ENCODE measurements at places on chromosomes 3 and 15.

DNA sequence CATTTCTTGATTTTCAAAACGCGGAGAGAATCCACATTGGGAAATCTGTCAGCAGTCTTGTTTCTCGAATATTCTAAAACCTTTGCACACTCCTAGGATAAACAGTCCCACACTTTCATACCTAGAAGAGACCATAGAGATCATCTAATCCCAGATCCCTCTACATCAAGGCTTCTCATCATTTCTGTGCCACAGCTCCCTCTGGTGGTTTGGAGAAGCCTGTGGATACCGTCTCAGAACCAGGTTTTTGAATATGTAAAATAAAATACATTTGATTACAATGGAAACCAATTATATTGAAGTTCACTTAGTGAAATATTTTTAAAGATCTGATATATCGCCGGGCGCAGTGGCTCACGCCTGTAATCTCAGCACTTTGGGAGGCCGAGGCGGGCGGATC, 211.9 kb upstream of the GOLGA6L4 start:
- DNase-seq = peak; percentile 14

- no peak for DNase-seq
These were observed 467.1 kb downstream of the RAP2B start for GRCh38 chr3:153629148-153629547.

DNA sequence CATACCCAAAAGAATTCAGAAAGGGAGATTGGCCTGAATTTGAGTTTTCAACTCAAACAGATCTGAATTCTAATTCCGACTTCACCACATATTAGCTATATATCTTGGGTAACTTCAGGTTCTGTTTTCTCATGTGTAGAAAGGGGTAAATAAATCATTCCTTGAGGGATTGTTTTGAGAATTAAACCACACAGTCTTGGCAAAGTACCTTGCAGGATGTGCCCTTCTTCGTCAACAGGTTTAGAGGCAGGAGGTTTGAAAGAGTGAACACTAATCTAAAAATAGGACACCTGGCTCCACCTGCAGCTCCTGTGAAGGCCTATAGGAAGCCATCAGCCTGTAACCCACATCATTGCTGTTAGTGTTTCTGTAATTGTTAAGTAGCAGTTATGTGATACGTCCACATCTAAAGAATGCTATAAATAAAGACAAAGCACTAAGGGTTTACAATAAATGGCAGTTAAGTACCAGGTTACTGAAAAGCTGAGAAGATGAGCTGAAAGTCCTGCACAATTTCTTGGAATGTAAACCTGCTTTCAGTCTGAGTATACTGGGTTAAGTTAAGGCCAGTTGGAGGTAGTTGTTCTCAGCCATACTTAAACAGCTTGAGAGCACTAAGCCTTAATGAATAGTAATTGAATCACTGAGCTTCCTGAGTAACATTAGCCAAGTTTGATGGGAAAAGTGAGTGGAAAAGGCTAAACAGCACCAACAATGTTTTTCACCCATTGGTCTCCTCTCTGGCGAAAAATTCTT, 6.0 kb downstream of the CCDC80 start:
- DNase-seq = no peak

DNA sequence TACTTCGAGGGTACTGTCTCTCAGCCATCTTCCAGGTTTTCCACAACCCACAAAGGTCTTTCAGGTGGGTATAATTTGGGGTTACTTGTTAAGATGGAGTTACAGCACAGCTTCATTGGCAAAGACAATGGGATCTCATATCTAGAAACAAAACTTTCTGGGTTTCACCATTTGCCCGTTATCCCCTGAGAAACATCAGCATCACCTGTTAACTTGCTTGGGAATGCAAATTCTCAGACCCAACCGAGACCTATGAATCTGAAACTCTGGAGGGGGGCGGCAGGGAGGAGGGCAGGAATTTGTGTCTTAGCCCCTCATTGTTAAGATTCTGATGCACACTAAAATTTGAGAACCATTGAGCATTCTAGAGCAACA, 176.4 kb downstream of the TNIK start:
- no peak for DNase-seq

DNA sequence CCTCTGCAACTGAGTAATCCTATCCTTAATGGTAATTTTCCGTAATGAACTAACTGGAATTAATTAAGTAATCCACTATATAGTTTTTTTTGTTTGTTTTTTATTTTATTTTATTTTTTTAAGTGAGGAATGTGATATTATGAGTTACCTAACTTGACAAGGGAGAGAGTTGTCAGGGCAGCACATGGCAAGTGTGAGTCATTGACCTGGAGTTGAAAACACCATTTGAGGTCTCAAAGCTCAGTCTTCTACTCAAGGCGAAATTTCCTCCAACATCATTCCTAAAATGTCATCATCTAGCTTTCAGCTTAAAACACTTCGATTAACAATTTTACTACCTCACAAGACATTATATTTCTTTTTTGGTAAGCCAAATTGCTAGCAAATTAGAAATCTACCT, 87.8 kb downstream of the NECTIN3 start:
- peak; percentile 12 for DNase-seq

- DNase-seq = no peak
These were observed at the start of gene PRSS50 for GRCh38 chr3:46717447-46718231. PRSS50 (minus strand) TSS chr3:46717869; CDS start chr3:46717824, 45 bp downstream.

DNA sequence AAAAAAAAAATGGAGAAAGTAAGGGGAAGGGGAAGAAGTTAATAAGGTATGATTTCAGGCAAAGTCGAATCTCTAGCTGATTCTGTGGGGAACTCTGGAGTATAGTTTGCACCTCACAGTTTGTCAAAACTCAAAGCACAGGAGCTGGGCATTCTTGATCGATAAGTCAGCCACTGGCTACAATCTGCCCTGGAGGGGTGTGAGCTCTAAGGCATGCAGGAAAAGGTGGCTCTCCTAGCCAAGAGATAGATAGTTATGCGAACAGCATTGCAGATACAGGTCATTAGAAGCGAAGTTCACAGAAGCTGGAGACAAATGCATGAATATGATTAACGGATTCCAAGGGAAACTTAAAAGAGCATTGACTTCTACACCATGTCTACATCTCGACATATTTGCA, 952.6 kb downstream of the AGBL1 start:
- DNase-seq = peak; percentile 76

GRCh38 chr3:71579326-71579934, 4.1 kb downstream of the FOXP1 start:
- DNase-seq = no peak

Data from NCI-H226 (cell line).